Temporal lobe (tissue), 4 donors: ENCODE measurements at places on chromosomes 2 and 18. TPM values are rescaled to one million over a fixed set of nuclear protein-coding genes. Genes with fewer than 3 reads are reported as not detected.

Gene PDE6D
- total RNA-seq = 24.6 TPM

Gene REG1A
- total RNA-seq = not detected

Gene EML6
- 3.4 TPM for total RNA-seq

Gene SERPINB3
- not detected for total RNA-seq

Gene SIGLEC15
- not detected for total RNA-seq

Gene CAPN14
- 0.98 TPM for total RNA-seq

Gene CERKL
- total RNA-seq = 1.2 TPM

Gene UCN
- 1.2 TPM for total RNA-seq

Gene CWC22
- total RNA-seq = 22.6 TPM

Gene MC2R
- not detected for total RNA-seq

Gene TRAF3IP1
- total RNA-seq = 8.1 TPM

Gene OXER1
- total RNA-seq = 0.25 TPM

Gene TMEM37
- not detected for total RNA-seq

Gene ANTXR1
- 13.3 TPM for total RNA-seq

Gene VIT
- total RNA-seq = not detected
